ENCODE measurements at places on chromosomes 16 and 17.

DNA sequence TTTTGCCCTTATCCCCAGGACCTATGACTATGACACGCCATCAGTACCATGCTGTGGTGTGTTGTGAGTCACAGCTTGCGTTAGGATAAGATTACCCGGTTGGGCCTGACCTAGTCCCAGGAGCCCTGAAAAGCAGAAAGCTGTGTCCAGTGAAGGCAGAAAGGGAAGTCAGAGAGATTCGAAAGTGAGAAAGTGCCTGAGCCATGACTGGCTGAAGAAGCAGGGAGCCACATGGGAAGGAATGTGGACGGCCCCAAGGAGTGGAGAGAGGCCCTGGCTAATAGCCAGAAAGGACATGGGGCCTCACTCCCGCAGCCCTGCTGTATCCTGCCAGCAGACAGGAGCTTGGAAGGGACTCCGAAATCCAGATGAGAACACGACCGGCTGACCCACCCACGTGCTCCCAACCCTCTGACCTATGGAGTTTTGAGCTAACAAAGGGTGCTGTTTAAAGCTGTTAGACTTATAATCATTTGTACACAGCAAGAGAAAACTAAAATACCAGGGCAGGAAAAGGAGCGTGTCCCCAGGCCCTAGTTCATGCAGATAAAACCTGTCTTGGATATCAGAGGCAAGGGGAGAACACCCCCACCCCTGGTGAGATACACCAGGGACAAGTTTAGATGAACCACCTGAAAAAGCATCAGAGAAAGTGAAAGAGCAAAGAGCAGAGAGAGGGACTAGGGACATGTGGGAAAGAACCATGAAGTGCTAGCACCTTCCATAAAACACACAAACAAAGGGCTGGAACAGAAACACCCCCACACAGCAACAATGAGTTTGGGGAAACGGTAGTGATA is 115.3 kb downstream of the SLC39A11 start:
- DNase-seq = peak; percentile 91

DNA sequence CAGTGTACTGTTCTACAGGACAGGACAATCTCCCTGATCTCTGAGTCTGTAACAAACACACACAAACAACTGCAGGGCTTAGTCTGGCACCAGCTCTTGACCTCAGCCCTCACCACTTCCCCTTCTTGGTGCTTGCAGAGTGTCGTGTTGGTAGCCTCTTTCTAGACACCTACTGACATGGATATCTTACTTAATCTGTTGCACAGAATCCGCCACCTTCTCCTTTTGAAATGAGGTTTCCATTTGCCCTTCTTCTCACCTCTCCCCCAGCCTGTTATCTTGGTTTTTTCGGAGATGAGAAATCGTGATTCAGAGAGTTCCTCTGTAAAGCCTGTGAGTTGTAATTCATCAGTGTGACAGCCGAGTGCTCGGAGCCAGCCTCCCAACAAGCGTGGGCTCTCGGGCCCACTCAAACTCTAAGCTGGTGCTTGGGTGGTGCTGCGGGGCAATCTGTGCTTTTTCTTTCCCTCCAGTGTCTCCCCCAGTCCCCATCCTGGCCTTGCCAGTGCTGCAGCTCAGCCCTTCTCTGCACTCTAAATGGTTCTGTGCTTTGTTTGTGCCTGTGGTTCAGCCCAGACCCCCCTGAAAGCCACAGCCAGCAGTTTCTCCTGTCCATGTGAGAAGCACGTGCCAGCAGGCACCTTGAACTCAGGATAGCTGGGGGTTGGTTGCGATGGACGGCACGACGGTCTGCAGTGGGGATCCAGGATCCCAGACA is 28.1 kb downstream of the KIAA0513 start:
- DNase-seq = peak; percentile 69

- no peak for DNase-seq
Observed at GRCh38 chr17:73747221-73748002, 103.2 kb upstream of the SDK2 start.

- no peak for DNase-seq
Observed at GRCh38 chr16:83171396-83171795, 544.6 kb downstream of the CDH13 start.

Data from Daoy (cell line).